ENCODE measurements at places on chromosomes 3 and 15.

DNA sequence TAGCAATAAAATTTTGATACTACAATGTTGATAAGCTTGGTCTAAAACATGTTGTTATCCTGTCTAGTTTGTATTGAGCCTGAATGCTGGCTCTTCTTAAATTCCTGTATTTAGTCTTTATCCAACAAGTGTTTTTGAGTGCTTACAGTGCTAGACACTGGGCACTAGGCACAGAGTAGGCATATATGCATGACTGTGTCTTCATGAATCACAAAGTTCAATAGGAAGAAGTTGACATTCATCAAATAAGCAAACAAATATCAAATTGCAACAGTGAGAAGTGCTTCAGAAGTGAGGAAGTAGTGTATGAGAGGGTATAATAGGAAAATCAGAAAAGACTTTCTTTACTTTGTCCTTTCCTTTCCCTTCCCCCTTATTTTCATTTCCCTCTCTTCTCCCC lies 6.8 kb downstream of the CD96 start:
- no peak for DNase-seq

DNA sequence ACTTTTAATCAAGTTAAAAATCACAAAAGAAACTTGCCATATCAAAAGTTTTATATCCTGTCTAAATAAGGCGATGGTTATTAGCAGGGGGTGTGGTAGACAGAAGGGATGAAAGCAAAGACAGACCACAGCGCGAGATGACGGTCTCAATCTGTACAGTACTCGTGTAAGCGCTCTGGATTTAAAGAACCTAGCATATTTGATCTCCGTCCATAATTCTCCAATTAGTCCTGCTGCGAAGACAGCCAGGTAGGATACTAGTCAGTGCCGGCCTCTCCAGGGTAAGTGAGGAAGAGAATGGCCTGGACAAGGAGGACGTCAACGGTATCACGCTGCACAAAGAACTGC lies 701 bp downstream of the SGO1 start:
- no peak for DNase-seq

DNA sequence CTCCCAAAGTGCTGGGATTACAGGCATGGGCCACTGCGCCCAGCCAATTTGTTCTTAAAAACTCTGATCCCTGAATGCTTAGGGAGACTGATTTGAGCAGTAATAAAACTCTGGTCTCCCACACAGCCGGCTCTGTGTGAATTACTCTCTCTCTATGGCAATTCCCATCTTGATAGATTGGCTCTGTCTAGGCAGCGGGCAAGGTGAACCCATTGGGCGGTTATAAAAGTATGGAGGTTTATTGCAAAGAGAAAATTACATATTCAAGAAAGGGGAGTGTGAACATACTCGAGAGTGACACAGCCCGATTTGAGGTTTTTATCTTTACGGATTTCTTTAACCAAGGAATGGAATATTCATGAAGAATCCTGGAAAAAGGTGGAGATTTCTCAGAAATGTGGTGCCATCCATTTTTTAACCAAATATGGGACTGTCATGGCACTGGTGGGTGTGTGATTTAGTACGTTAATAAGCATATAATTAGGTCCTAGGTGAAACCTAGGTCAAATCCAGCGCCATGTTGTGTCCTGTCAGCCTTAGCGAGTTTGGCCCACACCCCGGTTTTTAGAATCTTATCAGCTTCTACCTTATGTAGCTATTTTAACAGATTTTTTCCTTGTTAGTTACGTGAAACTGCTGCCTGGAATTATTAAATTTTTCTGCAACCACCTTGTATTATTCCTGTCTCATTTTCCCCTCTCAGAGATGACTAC lies 7.2 kb upstream of the GMPS start:
- DNase-seq: no peak

DNA sequence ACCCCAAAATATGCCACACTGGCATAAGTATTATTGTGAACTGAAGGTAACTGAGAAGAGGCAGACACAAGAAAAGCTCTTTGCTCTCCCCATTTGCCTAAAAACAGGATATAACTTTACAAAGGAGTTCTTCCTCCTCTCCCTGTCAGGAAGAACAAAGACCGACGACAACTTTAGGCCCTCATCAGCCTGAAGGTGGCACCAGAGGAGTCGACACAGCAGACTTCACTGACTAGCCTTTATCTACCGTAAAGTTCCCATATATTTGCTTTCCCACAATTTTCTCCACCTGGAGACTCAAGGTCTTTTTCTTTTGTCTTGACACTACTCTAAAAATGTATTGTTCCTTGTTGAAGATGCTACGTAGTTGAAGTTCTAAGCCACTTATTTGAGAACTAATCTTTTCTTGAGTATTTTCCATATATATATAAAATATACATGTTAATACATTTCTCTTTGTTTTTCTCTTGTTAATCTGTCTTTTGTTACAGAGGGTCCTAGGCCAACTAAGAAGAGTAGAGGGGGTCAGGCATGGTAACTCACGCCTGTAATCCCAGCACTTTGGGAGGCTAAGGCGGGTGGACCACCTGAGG lies 16.2 kb upstream of the XIRP1 start:
- no peak for DNase-seq

- no peak for DNase-seq
Observed at GRCh38 chr3:123682781-123683504, 98.1 kb upstream of the HACD2 start.

DNA sequence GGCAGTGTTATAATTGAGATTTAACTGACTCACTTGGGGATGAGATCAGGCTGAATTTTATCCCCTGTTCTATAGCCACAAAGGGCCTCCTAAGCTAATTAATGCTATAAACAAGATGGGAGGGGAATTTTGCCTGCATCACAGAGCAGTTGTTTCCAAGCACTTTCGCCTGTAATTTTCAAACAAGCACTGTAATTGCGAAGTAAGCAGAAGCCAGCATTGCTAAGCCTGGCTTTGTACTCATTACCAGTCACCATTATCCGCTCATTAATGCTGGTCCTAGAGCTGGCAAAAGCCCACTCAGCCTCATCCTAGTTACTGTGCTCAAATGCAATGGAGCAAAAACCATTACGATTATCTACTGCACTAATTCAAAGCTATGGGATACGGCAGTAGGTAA lies 356.6 kb upstream of the UBE2E2 start:
- no peak for DNase-seq

DNA sequence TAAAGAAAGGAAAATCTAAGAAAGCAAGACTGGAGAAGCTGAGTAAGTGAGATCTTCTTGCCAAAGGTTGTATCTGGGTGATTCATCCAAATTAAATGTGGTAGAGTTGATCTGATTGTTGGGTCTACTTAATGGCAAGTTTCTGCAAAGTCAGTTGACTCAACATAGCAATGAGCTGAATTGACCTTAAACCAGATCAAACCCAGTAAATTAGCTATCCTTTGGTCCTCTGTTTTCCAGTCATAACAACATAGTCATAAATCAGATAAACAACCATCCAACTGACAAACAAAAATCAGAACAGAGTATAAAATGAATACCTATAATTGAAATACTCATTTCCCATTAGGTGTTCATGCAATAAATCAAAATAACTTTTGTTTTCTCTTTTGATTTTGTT lies 142.6 kb upstream of the CFAP20DC start:
- no peak for DNase-seq

DNA sequence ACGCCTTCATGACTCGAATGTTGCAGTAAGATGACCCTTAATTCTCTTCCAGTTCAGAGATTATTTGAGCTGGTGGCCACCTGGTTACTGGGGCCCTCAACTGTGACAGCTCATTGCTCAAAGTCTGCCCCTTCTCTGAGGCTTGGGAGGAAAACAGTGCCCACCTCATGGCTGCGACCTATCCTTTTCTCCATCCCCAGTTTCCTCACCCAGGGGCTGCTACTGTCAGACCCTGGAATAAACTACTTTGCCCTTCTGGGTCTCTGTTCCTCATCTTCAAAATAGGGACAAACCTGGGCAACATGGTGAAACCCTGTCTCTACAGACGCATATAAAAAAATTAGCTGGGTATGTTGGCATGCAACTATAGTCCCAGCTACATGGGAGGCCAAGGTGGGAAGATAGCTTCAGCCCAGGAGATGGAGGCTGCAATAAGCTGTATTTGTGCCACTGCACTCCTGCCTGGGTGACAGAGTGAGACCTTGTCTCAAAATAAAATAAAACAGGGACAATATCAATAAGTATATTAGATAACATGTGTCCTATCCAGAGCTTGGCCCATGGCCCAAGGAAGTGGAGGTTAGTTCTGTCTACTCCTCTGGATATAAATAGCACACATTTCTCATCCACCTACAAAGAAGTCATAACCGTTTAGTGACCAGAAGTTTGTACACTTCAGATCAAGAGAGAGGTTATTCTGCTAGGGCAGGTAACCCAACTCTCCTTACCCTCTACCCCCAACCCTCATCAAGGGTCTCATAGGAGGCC lies 2.2 kb upstream of the RASL12 start:
- DNase-seq: no peak

GRCh38 chr3:123449102-123449996 lies 459 bp upstream of the ADCY5 start:
- no peak for DNase-seq

DNA sequence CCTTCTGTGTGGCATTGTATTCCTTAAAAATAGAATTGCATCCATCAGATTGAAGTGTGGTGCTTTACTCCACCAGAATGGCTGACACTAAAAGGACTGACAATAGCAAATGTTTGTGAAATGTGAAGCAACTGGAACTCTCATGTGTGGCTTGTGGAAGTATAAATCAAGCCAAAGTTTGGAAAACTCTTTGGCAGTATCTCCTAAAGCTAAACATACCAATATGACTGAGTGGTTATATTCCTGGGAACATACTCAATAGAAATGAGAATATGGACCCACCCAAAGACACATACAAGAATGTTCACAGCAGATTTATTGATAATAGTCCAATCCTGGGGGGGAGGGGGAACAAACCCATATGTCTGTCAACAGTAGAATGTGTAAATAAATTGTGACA lies 87.1 kb downstream of the RARB start:
- DNase-seq: no peak

GRCh38 chr15:77311020-77311419 lies 108.9 kb downstream of the PEAK1 start:
- no peak for DNase-seq

DNA sequence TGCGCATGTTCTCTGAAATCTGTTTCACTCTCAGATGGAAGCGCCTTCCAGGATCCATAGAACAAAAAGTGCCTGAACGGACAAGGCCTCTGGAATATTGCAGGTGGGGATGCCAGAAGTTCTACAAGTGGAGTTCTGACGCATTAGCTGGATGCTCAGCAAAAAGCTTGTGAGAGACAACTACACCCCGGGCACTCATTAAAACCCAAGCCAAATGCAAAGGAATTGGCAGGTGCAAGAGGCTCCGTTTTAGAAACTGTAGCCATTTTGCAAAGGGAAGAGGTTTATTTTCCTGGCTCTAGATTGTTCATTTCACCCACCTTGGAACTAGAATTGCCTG lies 35.2 kb upstream of the SLC24A5 start:
- DNase-seq: no peak

DNA sequence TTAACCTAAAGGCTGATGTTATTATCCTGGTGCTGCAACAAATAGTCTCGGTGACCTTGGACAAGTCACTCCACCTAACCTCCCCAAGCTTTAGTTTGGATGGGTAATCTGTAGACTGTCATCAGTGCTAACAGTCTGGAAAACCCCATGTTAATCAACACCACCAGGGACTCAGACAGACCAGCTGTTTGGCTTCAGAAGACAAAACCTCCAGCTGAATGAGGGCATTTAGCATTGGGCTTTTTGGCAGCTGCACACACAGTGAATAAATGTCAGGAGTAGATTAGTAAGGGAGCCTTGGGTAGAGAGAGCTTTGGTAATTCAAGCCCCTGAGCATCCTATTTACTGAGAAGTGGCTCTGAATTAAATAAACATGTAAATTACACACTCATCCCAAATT lies 24.9 kb upstream of the C3orf80 start:
- no peak for DNase-seq

DNA sequence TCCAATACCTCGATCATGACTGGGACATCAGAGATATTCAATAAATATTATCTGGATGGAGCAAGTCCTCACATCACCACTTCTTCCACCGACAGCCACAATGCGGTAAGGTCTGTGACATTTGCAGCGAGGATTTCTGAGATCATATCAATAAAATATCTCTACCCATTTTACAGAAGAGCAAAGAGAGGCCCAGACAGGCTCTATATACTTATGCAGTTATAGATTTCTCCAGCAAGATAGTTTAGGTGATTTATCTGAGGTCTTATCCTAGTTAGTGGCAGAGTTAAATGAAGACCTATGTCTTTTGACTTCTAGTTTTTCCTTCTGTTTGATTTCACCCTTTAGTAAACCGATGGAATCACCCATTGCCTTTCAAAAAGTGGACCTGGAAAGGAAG lies 81.6 kb downstream of the TNIK start:
- no peak for DNase-seq

GRCh38 chr15:37819191-37819590 lies 115.2 kb upstream of the TMCO5A start:
- no peak for DNase-seq

DNA sequence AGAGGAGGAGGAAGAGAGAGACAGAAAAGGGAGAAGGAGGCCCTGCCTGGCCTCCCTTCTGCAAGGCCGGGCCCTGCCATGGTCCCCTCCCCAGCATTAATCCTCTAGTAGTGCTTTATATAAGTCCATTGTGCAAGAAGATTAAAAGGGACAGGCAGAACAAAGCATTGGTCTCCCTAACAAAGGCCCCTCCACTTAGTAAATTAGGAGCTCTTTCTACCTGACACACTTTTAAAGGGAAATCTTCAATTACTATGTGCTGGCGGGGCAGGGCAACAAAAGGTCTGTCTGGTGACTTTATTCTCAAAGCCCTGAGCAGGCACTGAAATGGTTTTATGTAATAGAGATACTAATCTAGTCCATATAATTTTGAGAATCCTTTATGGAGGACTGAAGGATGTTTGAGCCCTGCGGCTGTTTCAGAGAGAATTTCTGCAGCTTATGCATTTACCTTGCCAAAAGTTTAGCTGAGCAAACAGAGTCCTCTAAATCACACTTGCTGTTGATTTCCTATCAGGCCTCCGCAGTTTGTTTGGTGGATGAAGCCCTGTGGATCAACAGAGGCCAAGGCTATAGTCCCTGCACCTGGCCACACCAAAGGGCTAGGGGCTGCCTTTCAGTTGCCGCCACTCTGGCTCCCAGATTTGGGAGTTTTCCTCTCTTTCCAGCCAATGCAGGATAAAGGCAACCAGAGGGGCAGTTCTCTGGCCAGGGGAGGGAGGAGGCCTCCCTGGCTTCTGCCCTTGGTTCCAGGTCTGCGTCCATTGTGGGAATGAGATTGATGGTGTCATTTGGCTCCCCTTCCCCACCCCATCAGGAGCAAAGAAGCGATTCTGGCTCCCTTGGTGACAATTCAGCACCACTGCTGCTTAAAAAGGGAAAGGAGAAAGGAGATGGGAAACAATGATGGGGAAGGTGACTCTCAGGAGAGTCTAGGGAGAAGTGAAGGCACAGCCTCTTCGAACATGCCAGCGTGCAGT lies 148.0 kb downstream of the MEGF11 start:
- DNase-seq: no peak
